ENCODE measurements at places on chromosomes 16 and 17. TPM values are rescaled to one million over a fixed set of nuclear protein-coding genes. Genes with fewer than 3 reads are reported as not detected.

- DNase-seq, result no peak
Observed at GRCh38 chr17:37405955-37406634, 541 bp downstream of the ACACA start.

DNA sequence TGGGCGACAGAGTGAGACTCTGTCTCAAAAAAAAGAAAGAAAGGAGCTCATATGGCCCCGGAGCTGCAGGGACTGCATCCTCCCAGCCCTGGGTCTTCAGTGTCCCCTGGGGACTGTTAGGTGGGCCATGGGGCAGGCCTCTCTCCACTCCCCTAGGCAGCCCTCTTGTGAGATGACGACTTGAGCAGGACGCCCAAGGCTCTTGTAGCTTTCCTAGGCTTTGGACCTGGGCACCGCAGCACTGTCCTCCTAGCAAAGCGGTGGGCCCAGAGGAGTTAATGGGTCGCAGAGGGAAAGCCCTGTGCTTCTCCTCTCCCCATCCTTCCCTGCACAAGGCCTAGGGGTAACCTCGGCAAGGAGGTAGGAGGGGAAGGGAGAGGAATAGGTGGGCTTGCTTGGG, 202.2 kb downstream of the NTN1 start:
- DNase-seq, result no peak

DNA sequence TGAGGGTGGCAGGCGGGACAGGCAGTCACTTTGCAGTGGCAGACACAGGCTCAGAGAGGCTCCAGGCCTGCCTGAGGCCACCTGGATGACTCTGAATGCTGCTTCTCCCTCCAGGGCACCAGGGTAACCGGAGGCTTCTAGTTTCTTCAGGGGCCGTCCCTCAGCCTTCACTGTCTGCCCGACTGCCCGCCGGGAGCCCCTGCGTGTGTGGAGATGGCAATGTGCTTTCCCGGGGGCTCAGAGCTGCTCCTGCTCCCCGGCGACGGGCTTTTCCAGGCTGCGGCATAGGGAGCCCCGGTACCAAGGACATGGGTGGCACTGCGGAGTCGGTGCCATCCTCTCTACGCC, 51.5 kb downstream of the CBFA2T3 start:
- no peak for DNase-seq

DNA sequence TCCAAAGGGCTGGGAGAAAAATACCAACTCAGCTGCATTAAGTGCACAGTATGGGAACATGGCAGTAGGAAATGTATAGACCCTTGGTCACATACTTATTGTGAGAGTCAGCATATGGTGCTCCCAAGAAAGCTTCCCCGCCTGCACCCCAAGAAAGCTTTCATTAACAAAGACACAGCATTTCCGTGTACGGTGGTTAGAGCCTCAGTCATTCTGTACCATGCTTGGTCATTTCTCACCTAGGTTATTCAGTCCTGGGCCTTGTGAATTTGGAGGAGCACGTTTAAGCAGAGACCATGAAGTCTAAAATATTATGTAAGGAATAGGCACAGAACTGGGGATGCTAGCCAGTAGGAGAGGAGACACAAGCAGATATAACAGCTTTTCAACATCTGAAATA, 56.1 kb downstream of the ESRP2 start:
- no peak for DNase-seq

DNA sequence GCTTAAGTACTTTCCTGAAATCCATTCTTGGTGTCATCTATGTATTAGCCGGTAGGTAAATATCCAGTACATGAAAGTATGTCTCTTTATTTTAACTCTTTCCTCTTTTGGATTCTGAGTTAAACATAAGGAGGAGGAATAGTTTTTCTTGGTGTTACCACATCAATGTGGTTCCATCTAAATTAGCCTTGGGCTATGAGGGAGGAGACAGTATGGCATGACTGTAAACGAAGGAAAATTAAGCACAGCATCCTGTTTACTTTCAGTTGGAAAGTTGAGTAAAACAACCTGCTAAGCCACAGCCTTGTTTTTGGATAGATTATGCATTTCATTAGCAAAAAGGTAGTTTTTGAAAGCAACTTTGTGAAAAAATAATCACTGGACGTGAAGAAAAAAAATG, 693.0 kb upstream of the SOX9 start:
- DNase-seq, result no peak

GRCh38 chr17:19654896-19655295, 6.3 kb downstream of the ALDH3A2 start:
- no peak for DNase-seq

DNA sequence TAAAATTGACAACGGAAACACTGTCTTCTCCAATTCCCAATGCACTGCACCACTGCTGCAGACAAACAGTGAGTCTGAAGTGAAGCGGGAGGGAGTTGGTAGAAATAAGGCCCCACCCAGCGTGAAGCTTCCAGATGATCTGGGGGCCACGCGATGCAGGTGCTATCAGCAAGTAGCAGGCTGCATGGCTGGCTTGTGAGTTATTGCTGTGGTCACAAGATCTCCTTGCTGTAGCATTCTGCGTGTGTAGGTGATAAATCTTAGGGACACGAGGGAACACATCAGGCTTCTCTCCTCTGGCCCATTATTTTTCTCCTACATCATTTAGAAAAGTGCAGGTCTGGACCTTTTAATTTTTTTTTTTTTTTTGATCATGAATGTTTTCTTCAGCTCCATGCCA, 407.6 kb downstream of the TMEM114 start:
- no peak for DNase-seq

- no peak for DNase-seq
Observed at GRCh38 chr16:4544473-4544872, 5.9 kb upstream of the CDIP1 start.

GRCh38 chr16:3027983-3028715, 4.3 kb downstream of the THOC6 start:
- peak; percentile 96 for DNase-seq

- DNase-seq, result no peak
Observed at GRCh38 chr16:83920894-83921491, 22.1 kb downstream of the MLYCD start.

DNA sequence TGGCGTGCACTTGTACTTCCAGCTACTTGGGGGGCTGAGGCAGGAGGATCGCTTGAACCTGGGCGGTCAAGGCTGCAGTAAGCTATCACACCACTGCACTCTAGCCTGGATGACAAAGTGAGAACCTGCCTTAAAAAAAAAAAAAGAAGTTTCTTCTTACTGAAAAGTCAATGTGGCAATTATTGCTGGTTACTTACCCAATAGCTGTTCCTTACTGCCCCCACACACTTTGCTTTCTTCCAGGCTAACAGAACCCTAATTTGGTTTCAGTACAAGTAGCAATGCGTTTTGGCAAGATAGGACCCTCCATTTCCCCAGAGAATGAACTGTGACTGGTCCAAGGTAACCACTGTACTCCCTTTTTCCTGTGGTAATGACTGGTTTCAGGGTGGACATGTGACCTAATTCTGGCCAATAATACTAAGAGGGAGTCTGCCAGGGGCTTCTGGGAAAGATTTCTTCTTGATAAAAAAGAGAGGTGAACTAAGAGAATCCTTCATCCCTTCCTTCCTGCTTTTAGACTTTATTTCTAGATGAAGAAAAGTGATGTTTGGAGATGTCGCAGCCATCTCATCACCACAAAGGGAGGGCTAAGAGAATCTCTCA, 58.8 kb upstream of the MSI2 start:
- no peak for DNase-seq

- DNase-seq, result no peak
Observed at GRCh38 chr16:11886881-11887280, 28.9 kb downstream of the GSPT1 start.

- no peak for DNase-seq
Observed at GRCh38 chr16:83810901-83811300, 3.1 kb downstream of the HSBP1 start.

- DNase-seq, result no peak
Observed at GRCh38 chr16:1993731-1994131, 4.0 kb downstream of the SYNGR3 start.

- DNase-seq, result no peak
Observed at GRCh38 chr17:79095345-79096055, 20.9 kb downstream of the ENGASE start.

- no peak for DNase-seq
Observed at GRCh38 chr16:82848013-82848412, 221.2 kb downstream of the CDH13 start.

GRCh38 chr16:65212791-65213190, 90.9 kb upstream of the CDH11 start:
- DNase-seq, result no peak

GRCh38 chr16:12900156-12900555, 1.2 kb upstream of the SHISA9 start:
- peak; percentile 28 for DNase-seq

- no peak for DNase-seq
Observed at GRCh38 chr17:17940441-17940911, 31.7 kb downstream of the TOM1L2 start.

DNA sequence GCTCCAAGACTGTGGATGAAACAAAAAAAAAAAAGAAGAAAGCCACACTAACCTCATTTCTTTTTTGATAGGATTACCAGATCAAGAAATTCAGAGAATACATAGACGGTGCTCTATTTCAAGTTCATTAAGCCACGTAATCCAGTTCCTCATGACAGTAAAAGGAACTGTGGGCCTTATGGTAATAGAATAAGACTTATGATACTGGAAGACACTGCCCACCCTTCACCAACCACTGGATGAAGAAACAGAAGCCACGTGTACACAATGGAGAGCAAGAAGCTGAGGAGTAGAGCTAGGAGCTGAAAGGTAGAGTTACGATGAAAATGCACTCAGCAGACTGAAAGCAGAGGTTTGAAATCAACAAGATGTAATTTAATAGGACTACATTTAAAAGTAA, 11.2 kb downstream of the NCBP3 start:
- DNase-seq, result no peak

DNA sequence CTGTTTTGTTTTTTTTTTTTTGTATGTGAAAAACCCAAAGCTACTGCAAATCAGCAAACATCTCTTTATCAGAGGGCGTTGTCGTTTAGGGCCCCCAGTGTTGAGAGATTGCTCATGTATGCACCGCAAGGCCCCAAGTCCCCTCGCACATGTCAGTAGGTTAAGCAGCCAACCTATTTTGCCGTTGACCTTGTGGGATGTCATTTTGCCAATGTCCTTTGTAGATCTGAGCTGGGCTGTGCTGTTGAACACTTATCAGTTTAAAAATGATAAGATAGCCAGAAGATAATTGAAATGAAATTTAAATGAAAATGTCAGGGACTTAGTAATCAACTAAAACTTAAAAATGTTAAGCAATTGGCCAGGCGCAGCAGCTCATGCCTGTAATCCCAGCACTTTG, 26.2 kb downstream of the ARSG start:
- DNase-seq, result no peak

GRCh38 chr16:27152801-27153200, 50.5 kb upstream of the KDM8 start:
- no peak for DNase-seq

ACLY gene
- 221 TPM for total RNA-seq

NACA2 gene
- not detected for total RNA-seq

SOX15 gene
- 7.6 TPM for total RNA-seq

IRF8 gene
- total RNA-seq, result 1.2 TPM

SLC38A7 gene
- total RNA-seq, result 9.8 TPM

HLF gene
- 0.11 TPM for total RNA-seq

OR2C1 gene
- total RNA-seq, result not detected

PABPN1L gene
- total RNA-seq, result not detected

FBXW10B gene
- not detected for total RNA-seq

GINS2 gene
- total RNA-seq, result 47.9 TPM

KRT12 gene
- total RNA-seq, result not detected

ENPP7 gene
- not detected for total RNA-seq

Measured in neural progenitor cell (in vitro differentiated cells).